ENCODE measurements at places on chromosomes 3 and 15.

GRCh38 chr3:48548729-48549705 is 7.6 kb downstream of the PFKFB4 start:
- DNase-seq = peak; percentile 58

DNA sequence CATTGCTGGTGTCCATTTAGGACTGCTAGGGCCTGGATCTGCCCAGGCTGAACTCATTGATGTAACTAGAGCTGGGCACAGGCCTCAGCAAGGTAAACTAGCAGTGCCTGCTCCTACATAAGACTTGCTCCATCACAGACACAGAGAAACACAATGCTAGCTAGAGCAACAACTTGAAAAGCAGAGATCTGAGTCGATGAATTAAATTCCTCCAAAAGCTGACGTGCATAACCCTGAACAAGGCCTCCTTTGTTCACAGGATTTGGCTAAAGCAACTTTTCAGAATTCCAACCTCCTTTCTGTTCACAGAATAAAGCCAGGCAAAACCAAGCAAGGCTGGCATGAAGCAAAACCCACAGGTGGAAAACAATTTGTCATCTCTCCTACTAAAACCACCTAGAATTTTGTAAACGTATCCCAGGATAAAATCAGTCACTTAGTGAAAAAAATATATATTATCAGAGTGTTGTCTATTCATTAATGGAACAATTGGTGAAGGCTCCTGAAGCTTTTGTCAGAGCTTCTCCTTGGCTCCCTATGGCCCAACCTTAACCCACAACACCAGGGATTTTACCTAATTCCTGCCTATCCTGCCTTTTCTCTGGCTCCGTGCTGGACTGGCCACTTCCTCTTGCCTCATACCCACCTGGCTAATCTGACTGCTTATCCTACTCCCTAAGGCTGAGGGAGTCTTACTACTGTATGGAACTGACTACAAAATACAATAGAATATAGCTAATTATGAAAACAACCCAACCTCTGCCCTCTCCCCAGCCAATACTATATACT is 39.9 kb downstream of the PLCH1 start:
- no peak for DNase-seq

DNA sequence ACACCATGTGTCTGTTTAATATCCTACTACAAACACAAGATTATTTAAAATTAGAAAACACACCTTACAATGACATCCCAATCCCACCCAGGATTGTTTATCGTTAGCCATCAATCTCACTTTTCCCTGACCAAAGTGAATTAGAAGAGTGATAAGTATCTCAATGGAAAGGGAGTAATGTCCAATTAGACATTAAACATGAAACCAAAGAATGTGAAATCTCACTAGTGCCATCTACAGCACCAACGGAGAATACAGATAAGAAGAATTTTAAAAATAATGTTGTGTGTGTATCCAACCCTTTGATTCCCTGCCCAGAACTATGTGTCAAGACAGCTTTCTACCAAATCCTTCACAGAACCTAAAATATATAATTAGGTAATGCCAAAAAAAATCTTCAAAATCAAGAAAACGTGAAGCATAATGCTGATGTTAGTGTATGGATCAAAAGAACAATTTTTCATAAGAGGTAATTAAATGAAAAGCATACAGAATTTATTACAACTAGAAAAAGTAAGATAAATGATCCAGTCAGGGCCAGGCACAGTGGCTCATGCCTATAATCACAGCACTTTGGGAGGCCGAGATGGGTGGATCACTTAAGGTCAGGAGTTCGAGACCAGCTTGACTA is 64.2 kb downstream of the SCAPER start:
- no peak for DNase-seq

DNA sequence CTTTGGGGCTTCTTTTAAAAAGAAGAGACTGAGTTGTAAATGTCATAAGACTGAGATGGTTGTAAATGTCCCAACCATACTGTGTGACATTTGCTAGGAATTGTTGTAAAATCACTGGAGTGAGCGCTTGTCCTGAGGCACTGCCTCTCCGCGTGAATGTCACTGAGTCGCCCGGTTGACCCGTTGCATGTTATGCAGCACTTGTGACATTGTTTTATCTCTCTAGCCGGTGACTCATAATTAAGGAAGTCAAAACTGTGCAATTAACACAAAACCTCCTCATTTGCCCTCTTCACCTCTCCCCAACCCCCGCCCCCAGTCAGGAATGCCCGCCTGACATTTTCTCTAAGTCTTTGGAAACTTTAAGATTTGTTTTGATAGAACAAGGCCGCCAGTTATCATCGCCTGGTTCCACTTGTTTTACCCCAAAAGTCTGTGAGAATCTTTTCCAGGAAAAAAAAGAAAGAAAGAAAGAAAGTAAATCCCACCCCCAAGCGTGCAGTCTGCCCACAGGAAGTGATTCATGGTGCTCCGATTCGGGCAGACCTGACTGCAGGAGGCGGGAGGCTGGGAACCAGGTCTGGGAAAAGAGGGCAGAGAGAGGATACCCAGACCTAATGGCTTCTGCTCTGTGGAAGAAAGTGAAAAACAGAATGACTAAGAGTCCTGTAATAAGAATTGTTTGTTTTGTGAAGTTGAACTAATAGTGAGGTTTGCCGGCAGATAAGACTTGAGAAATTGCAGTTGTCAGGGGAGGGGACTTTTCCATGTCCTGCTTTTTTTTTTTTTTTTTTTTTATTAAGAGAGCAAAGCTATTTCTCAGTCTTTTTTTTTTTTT is 84.8 kb downstream of the SMAD3 start:
- no peak for DNase-seq

DNA sequence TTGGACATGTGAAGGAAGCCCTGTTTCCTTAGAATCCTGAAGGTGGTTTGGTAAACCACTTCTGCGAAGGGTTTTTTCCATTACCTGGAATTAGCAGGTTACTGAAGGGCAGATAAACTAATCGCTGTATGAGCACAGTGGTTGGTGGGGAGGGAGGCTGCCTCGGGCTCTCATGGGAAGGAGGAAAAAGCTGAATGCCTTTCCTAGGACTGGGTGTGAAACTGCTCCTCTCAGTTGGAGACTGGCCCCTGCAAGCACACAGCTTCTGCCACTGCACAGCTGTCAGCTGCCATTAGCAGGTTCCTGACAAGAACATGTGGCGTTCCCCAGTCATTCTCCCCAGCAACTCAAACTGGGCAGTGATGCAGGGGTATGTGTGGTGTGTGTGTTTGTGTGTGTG is 376.3 kb downstream of the GAP43 start:
- DNase-seq = no peak

- no peak for DNase-seq
Observed at GRCh38 chr15:60062826-60063225, 58.7 kb downstream of the FOXB1 start.

DNA sequence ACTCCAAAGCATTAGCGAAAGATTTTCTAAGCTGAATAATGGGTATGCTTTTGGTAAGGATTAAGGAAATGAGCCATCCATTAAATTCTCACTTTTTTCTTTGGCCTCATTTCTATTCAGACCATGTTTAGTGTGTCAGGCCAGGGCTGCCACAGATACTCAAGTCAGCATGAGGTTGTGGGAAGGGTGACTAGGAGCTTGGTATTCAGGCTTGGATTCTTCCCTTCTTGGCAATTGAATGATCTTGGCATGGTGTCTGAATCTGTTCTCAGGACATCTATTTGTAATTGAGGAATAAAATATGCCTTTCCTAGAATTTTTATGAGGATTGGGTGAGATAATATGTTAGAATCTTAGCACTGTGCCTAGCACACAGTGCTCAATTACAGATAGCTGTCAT is 11.2 kb downstream of the CCNB2 start:
- DNase-seq = no peak

DNA sequence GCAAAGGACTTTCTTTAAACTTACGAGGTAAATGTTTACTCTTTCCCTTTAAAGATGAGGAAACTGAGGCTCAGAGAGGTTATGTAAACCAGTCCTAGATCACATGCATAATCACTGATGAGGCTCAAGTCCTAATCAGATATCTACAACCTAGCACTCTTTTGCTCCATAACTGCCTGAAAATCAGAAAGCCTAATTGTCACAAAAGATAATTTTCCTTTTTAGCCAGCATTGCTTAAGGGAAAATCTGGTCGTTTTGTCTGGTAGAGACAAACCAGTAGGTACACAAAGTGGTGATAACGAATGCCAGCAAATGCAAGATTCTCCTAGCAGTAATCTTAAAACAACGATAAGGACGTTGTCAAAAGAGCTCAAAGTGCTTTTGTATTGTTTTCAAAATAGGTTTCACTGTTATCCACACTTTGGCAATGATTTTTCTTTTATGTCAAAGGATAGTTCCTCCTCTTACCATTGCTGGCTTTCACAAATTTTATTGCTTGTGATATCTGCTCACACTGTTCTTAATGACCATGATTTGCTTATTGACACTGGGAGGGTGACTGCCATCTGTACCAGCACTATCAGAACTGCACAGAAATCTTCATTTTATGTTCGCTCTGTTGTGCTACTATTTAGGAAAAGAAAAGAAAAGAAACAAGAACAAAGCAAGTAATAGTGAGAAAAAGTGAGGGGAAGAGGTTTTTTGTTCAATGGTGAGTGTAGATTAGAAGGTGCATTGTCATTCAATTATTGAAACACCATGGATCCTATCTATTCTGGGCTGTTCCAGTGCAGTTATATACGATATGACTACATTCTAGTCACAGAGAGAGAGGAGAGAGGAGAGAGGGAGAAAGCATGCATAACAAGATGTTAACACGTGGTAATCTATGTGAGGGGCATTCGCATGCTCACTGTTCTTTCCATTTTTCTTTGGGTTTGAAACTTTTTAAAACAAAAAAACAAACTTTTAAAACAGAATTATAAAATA is 13.7 kb downstream of the IQCH start:
- DNase-seq = no peak

- no peak for DNase-seq
Observed at GRCh38 chr3:14488286-14489041, 51.7 kb downstream of the GRIP2 start.

DNA sequence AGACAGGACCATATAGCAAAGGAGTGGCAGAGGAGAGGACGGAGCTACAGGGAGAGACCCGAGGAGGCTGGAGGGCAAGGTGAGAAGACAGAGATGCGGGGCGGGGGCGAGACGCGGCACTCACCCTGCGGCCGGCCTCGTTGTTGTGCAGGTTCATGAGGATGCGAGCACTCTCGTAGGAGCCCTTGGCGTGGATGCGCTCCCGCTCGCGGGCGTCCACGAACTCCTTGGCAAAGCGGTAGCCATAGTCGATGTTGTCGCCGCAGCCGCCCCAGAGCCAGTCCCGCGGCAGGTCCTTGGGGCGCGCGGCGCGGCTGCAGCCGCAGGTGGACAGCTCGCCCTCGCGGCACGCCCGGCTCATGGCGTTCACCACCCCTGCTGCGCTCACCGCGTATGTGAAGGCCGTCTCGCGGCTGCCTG is 12.9 kb downstream of the WNT5A start:
- DNase-seq = no peak

GRCh38 chr3:44159696-44160300 is 81.9 kb upstream of the TOPAZ1 start:
- DNase-seq = no peak

DNA sequence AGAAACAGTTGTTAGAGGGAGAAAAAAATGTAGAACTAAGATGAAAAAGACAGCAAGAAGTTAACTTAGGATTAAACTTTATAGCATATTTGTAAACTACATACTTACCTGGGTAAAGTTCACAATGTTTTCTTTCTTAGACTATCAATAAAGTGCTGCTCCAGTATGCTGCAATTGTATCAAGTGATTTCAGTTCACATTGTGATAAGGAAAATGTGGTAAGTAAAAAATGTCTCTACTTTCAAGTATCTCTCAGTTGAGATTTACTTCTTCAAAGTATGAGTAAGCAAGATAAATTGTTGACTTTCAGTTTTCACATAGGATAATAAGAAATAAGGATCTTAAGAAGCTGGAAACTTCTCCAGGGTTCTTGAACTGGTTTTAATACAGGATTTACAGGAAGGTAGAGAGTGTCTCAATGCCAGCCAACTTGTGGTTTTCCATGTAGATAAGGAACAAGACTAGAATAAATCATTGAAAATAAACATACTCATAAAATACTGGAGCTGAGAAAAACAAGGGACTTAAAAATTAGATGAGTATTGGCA is 528.8 kb downstream of the UNC13C start:
- no peak for DNase-seq

- DNase-seq = no peak
Observed at GRCh38 chr3:132203889-132204596, 113.2 kb upstream of the ACP3 start.

GRCh38 chr3:124895756-124896155 is 8.6 kb upstream of the ITGB5 start:
- no peak for DNase-seq

GRCh38 chr15:57297163-57297593 is 79.1 kb upstream of the CGNL1 start:
- peak; percentile 57 for DNase-seq

DNA sequence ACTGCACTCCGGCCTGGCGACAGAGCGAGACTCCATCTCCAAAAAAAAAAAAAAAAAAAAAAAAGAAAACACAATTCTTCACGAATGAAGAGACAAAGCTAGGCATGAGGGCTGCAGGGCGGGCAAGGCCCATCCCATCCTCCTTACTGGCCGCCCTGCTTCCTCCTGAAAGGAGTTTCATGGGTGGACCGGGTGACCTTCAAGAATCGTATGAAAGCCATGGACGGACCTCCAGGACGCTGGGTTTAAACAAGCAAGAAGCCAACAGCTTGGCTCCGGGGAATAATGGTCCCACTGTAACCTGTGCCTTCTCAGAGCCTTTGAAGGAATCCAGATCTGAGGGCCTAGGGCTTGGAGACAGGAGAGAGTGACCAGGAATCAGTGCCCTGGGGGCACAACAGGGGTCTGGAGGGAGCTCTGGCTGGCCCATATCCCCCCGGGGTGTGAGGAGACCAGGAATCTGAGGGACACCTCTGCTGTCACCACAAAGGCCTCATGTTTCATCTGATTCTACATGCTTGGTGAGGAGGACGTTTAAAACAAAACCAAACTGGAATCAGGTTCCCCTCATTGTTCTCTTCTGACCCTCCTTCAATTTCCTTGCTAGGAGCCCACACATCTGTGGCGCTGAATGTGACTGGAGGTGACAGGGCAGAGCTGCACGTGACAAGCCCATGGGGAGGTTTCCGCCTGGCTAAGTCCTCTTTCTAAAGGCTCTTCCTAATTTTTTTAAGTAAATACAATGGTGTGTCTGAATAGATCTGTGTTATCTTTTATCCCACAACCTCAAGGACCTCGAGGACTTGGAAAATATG is 46.1 kb downstream of the WHAMM start:
- no peak for DNase-seq

DNA sequence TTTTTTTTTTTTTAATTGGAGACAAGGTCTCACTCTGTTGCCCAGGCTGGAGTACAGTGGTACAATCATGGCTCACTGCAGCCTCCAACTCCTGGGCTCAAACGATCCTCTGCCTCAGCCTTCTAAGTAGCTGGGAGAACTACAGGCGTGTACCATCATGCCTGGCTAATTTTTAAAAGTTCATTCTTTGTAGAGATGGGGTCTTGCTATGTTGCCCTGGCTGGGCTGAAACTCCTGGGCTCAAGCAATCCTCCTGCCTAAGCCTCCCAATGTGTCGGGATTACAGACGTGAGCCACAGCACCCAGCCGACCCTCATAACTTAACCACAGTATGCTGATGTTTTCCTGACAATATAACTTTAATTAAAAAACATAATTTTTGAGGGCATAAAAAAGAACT is 24.3 kb downstream of the IL17RD start:
- no peak for DNase-seq
